ENCODE measurements at places on chromosomes 3 and 15.

DNA sequence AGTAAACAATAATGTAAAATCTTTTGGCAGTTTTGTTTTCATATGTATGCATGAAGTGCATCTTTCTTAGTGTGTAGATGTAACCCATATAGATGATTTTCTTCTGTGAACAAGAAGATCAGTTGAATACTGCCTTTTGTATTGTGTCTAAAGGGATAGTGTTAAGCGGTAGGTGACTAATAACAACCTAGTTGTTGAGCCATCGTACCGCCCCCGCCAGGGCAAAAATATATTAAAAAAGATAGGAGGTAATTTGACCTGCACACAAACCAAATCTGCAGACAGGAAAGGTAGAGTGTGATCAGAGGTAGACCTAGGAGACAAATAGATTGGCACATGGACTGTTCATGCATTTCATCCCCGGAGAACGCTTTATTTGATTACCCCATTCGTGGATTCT is 3.3 kb upstream of the GMNC start:
- no peak for DNase-seq

DNA sequence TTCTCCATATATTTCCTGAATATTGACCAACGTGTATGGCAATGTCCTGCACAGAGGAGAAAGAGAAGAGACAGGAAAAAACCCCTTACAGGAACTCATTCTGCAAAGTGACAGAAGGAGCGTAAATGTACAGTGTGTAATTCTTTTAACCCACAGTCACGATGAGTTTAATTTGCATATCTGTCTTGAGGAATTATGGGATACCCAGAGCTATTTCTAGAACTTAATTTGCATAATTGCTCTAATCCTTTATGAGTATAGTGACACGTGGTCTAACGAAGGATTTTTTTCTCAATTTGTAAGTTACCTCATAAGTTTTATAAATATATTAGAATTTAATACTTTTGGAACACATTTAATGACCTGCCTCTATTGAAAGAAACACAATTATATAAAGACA is 9.8 kb downstream of the GPR27 start:
- no peak for DNase-seq

- DNase-seq = no peak
Measured at GRCh38 chr15:68431037-68431791, 749 bp downstream of the ITGA11 start.

DNA sequence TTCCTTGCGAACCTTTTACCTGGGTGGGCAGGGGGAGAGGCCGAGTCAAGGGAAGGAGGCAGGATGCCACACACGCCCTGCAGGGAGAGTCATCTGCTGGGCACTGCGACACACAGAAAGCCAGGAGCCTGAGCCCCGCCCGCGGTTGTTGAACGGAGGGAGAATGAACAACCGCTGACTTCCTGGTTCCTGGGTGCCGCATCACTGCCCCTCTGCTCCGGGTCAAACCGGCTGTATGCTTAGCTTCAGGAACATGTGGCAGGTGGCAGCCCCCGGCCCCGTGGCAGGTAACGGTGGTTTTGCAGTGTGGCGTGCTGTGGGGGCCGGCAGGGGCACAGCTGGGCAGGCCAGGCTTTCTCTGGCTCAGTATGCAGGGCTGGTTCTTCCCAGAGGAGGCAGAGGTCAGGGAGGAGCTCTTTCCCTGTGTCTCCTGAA is 33.4 kb downstream of the APBA2 start:
- DNase-seq = no peak

GRCh38 chr3:72848703-72849081 is 447 bp upstream of the SHQ1 start:
- DNase-seq = no peak

- peak; percentile 20 for DNase-seq
Measured at GRCh38 chr3:40179016-40179415, 130.5 kb upstream of the EIF1B start.

- DNase-seq = no peak
Measured at GRCh38 chr15:77568014-77568972, 64.4 kb downstream of the LINGO1 start.

GRCh38 chr15:72113347-72114031 is 4.5 kb downstream of the MYO9A start:
- DNase-seq = no peak

Measured in stimulated activated CD4-positive, alpha-beta T cell treated with anti-CD3 and anti-CD28 coated beads, Interleukin-2, amount 100 ng/mL, for 4 hours (primary cell).